ENCODE measurements at places on chromosomes 1 and 21.

GRCh38 chr21:40425981-40426380 is 421.0 kb downstream of the DSCAM start:
- DNase-seq, result no peak

GRCh38 chr1:224189561-224189960 is 6.5 kb downstream of the DEGS1 start:
- DNase-seq, result no peak

DNA sequence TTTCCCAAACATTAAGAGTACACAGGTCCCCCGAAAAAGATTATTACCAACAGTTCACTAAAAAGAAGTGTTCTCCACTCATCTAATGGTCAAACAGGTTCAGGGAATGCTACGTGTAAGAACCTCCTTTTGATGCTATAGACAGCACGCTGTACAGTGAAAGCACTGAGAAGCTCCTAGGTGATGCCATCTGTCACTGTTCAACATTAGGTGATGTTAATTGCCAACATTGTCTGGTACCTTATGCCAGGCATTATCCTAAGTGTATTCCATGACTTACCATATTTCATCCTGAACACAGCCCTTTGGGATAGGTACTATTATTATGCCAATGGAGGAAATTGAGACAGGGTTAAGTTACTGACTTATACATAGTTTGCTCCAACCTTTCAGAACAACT is 82.1 kb downstream of the DAB1 start:
- no peak for DNase-seq

DNA sequence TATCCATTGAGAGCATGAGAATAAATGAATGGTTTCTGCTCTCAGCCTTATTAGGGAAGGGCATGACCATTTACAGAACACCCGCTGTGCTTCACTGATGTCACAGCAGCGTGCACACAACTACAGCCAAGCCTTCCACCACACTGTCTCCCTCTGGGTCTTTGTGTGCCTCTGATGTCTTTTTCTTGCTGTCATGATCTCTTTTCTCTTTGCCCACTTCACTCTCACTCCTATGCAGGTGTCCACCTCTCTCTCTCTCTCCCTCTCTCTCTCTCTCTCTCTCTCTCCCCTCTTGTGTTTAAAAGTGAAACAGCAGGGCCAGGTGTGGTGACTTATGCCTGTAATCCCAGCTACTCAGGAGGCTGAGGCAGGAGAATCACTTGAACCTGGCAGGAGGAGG is 232.5 kb upstream of the JUN start:
- peak; percentile 21 for DNase-seq

- DNase-seq, result no peak
These were observed 45.3 kb downstream of the APCS start for GRCh38 chr1:159632922-159633321.
